ENCODE measurements at places on chromosomes 11 and 22.
A peak's percentile ranks its signal among the peaks of the same experiment; 100 is the strongest.

DNA sequence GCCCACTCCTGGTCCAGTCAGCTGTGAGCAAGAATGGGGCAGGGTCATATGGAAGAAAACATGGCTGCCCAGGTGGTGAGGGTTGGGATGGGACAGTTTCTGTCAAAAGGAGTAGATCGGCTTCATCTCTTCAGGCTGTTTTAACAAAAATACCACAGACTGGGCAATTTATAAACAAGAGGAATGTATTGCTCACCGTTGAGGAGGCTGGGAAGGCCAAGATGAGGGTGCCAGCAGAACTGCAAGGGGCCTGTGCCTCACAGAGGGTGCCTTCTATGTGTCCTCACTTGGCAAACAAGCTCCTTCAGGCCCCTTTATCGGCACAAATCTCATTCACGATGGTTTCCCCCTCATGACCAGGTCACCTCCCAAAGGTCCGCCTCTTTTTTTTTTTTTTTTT is 18.1 kb upstream of the RELT start:
- no peak for DNase-seq

GRCh38 chr11:11253995-11254394 is 99.1 kb downstream of the CSNK2A3 start:
- no peak for DNase-seq

- DNase-seq: no peak
These were observed 100.3 kb downstream of the PDE2A start for GRCh38 chr11:72573855-72574445.

DNA sequence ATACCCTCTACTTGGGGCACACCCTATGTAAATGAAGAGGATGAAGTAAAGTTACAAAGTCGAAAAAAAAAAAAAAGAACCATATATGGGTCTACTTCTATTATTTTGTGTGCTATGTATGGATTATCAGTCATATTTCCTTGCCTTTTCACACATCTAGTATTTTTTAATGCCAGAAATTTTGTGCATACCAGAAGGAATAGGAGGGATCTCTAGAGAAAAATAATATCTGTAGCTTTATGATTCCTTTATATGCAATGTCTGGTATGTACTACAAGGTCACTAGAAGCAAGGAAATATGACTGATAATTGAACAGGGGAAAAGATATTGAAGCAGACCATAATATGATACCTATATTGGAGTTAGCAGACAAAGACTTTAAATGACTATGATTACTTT is 713.4 kb downstream of the OPCML start:
- no peak for DNase-seq

DNA sequence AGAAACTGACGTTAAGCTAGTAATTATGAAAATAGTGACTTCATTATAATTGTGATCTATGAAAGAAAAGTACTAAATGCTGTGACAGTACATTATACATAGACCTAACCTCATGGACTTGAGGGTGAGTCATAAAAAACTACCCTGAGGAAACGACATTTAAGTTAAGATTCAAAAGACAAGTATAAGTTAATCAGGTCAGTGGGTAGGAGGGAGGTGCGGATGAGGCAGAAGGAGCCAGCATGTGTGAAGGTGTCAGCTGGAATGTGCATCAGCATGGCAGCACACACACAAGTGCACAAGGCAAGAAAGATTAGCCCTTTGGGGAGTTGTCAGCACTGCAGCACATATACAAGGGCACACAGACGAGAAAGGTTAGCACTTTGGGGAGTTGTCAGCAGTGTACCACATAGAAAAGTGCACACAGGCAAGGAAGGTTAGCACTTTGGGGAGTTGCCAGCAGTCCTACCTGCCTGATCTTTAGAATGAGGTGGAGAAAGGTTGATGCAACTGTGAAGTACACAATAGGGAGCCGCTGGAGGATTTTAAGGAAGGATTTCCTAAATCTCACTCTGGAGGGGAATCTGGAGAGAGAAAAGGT is 31.6 kb upstream of the CAVIN3 start:
- DNase-seq: peak; percentile 48

DNA sequence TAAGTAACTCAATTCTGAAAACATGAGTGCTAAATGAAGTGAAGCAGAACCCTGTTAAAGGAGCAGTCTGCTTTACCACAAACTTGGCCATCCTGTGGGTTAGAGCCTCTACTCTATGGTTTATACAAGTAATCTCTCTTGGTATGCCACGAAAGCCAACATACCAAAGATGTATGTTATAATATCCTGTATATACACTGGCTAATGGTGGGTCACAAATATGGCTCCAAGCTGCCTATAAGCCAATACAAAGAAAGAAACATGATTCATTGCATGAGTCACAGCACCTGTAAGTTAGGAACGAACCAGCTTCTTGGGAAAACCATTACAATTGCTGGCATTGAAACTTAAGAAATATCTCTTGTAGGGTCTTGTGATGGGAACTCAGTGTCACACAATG is 16.1 kb downstream of the XRRA1 start:
- no peak for DNase-seq

DNA sequence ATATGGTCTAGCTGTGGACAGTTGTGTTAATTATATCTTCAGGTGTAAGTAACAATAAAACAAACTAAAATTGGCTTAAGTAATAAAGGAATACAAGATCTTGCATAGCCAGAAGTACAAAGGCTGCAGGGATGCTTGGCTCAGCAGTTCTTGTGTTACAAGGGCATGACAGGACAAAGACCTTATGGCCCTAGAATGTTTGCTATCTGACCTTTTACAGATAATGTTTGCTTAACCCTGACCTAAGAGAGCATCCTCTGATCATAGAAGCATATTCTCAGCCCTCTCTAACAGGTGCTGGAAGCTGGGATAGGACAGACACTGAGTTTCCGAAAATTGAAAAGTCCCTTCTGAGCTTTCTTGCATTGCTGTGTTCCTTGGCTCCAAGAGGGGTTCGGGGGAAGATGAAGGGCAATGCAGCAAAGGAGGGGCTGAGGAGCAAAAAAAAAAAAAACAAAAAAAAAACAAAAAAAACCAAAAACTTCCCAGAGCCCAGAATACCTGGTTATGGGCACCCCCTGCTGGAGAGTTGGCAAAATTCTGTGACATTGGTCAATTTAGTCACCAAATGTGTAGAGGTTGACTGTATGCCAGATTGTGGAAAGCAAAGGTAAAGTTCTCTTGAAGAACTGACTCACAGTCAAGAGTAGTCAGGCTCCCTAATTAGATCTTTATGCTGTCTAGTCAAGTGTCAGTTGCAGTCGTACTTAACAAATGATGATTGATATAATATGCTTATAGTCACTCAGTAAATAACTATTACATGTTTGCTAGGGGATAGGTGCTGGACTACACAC is 10.4 kb upstream of the HIKESHI start:
- DNase-seq: peak; percentile 85

GRCh38 chr22:30031764-30032455 is 48.4 kb upstream of the HORMAD2 start:
- DNase-seq: no peak

GRCh38 chr11:17508306-17508705 is 31.7 kb upstream of the ABCC8 start:
- no peak for DNase-seq

DNA sequence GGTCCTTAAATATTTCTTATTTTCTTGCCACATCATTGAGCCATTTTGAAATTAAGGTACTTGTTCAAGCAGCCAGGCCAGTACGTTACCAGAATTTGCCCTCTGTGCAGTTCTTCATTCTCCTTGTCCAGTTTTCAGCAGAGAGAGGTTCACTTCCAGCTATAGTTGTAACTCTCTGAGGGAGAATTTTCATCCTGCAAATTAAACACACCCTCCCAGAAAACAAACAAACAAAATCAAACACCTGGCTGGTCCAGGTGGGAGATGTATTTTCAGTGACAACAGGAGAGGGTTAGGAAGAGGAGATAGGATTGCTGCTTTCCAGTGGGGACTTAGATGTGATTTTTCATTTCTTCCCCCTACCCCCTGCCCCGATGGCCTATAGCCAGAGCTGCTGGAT is 45.0 kb downstream of the LHFPL7 start:
- no peak for DNase-seq

GRCh38 chr11:1127664-1128162 is 30.0 kb upstream of the MUC5AC start:
- DNase-seq: no peak

GRCh38 chr11:79417069-79417920 is 23.5 kb downstream of the TENM4 start:
- no peak for DNase-seq

DNA sequence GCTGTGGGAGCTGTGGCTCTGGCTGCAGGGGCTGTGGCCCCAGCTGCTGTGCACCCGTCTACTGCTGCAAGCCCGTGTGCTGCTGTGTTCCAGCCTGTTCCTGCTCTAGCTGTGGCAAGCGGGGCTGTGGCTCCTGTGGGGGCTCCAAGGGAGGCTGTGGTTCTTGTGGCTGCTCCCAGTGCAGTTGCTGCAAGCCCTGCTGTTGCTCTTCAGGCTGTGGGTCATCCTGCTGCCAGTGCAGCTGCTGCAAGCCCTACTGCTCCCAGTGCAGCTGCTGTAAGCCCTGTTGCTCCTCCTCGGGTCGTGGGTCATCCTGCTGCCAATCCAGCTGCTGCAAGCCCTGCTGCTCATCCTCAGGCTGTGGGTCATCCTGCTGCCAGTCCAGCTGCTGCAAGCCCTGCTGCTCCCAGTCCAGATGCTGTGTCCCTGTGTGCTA is 514 bp downstream of the KRTAP5-9 start:
- no peak for DNase-seq

- DNase-seq: no peak
These were observed 46.1 kb downstream of the MYEOV start for GRCh38 chr11:69339983-69340565.

- no peak for DNase-seq
These were observed 23.1 kb downstream of the DDIAS start for GRCh38 chr11:82924522-82925224.

DNA sequence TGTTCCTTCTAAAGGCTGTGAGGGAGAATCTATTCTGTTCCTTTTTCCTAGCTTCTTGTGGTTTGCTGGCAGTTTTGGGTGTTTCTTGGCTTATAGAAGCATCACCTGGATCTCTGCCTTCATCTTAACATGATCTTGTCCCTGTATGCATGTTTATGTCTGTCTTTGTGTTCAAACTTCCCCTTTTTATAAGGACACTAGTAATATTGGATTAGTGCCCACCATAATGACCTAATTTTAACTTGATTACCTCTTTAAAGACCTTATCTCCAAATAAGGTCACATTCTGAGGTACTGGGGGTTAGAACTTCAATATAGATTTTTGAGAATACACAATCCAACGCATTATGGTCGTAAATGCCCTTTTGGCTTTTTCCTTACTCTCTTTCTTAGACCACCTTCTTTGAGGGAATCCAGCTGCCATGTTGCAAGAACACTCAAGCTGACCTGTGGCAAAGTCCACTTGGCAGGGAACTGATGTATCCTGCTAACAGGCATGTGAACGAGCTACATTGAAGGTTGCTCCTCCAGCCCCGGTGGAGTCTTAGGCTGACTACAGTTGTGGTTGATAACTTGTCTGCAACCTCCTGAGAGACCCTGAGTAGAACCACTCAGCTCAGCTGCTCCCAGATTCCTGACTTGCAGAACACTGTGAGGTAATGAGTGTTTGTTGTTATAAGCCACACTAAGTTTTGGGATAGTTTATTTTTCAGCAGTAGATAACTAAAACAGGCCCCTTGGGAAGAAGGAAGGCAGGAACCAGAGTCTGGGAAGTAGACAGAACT is 127.1 kb upstream of the OR9Q1 start:
- DNase-seq: no peak

DNA sequence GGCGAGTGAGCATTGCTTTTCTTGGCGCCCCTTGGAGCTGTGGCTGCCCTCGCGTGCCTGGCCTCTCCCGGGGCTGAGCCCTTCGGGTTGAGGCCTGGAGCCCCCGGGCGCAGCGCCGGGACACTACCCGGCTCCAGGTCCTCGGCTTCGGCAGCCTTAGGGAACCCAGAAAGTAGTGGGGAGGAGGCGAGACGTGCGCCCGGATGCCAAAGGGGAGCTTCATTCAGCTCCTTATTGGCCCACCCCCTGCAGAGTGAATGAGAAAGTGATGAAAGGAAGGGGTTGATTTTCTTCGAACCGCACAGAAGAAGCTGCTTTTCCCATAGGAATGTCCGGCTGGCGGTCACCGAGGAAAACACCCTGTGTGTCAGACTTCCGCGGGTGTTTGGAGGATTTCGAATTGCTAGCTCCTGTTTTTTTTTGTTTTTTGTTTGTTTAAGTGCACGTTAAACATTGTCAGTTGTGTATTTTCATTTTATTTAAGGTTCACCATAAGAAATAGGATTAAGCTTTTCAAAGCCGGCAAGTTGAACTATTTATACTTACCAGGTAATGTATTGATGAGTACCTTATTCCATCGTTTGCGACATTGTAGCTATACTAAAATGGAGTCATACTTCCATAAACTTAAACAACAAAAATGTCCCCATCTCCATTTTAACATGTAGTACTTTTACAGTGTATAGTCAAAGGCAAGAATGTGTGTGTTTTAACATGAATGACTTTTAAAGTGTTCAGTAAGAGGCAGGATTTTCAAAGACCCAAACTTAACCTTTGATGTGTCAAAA is 841 bp upstream of the EIF4G2 start:
- DNase-seq: peak; percentile 63

GRCh38 chr11:119371778-119372182 is 9.7 kb downstream of the USP2 start:
- no peak for DNase-seq

- DNase-seq: no peak
These were observed 42.5 kb downstream of the SNX19 start for GRCh38 chr11:130873761-130874160.

DNA sequence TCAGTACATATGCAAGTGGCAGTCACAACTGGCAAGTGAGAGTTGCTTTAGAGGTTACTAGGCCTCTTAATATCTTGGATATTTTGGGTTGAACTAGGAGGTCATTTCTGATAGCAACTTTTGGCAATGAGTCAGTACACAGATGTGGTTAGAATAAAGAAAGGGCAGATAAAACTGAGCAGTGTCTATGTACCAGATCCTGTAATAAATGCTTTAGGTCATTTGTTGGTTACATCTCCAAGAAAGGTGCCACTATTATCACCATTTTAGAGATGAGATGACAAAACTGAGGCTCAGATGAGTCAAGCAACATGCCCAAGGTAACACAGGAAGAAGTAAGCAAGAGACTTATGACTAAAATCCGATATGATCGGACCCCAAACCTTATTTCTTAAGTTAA is 25.0 kb downstream of the MAML2 start:
- DNase-seq: no peak

DNA sequence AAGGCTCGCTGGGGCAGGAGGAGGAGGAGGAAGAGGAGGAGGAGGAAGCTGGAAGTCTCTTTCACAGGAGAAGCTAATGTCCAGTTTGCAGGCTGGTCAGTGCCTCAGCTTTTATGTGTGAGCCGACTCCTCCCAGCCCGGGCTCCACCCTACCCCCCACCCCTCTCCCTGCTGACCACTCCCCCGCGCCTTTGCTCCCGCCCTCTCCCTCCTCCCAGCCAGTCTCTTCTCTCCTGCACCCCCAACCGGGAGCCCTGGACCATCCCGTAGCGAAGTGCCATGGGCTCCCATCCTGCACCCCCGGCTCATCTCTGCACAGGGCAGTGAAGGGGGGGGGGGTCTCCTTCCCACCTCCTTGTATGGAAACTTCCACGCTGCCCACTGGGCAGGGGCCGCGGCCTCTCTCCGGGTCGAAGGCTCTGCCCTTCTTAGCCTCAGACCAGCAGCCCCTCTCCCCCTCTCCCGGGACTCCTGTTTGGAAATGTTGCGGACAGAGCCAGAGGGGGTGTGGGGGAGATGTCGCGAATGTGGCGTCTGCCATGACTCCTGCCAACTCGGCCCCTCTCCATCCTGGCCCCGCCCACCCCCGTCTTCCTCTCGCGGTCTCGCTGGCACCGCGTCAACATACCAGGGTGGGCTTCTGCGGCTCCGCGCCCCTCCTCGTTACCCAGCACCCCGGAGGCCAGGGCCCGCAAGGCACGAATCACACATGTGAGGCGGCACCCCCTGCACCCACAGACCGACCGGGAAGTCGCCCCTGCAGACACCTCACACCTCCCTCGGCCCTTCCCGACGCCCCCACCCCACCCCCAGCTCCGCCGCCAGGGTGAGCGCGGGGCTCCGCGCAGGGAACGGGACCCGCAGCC is 1.8 kb downstream of the IGF2 start:
- DNase-seq: no peak

All from stimulated activated CD4-positive, alpha-beta T cell treated with anti-CD3 and anti-CD28 coated beads, Interleukin-15, amount 100 ng/mL, for 24 hours (primary cell).